ENCODE measurements at places on chromosomes 6 and 20.

DNA sequence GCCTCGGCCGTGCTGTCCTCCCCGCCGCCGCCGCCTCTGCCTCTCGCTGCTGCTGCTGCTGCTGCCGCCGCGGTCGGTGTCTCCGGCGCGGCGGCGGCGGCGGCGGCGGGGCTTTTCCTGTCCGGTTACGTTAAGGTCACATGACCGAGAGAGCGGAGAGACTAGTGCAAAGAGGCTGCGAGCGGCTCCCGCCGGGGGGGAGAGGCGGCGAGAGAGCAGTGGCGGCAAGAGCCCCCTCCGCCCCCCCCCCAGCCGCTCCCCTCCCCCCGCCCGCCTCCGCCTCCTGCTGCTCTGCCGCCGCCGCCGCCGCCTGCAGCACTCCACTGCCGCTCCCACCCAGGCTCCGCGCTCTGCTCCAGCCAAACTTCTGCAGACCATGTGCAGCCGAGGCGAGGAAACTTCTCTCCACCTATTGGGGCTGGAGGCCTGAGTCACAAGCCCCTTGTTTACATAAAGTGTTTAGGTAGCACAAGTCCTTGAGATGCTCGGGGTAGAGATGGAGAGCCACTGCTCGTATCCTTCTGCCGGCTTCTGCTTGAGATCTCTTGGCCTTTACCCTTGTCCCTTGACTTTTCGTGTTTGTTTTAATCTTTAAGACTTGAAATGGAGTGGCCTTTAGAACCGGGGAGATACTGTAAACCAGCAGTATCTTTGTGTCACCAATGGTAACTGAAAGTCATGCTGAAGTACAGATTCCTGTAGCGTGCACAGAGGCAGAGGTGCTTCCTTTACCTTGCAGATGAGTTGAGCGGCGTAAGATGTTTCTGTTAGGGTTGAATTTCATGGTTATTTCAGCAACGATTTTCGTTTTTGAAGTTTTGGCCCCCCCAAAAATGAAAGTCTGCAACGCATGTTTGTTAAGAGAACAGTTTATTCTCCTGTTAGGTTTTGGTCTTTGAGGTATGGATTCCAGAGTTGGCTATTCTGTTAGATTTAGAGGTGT, at the start of gene ZBTB2:
Gene ZBTB2, minus strand, starts transcription at position 89 of the 943 bp plus-strand sequence. CDS start 17,922 bp downstream, outside the sequence.
- no peak for DNase-seq

DNA sequence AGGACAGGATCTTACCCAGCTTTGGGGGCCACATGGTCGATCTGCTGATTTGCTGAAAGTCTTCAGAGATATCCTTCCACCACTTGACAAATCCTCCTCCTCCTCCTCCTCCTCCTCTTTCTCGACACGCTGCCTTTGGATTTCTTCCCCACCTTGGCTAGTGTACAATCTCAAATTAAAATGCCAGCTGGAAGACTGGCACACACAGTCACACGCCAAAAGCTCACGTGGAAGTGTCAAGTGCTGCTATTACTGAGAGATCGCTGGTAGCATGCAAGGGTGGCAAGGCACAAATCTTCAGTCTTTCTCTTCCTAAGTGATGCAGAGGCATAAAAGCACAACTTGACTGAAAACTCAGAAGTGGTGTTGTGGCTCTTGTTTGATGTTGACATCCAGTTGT, 35.3 kb downstream of the GPR6 start:
- no peak for DNase-seq

DNA sequence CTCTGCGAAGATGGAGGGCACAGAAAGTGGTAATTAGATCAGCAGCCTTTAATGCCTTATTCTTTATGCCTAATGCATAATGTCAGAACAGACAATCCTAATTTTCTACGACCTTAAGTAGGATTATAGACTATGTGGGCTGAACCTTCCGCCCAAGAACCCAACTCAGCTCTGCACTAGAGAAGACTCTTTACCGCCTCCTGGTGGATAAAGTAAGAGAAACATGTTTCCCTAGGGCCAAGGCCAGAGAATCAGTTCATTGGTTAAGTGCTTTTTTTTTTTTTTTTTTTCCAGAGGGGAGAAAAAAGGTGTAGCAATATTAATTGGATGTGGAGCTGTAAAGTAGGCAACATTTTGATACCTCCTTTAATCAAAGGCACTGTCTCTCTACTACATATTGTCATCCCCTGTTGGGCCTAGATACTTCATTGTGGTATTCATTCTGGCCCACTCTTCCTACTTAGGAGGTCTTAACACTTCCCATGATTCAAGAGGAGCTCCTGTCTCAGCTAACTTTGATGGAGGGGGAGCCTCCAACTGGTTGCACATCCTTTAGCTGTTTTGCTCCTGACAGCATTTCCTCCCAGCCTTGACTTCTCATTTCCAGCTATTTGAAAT, 124.9 kb upstream of the NRN1 start:
- DNase-seq, result no peak

- DNase-seq, result no peak
These were observed 27.0 kb upstream of the ADGRF1 start for GRCh38 chr6:47069156-47069555.
